ENCODE measurements at places on chromosomes 13 and 19.

DNA sequence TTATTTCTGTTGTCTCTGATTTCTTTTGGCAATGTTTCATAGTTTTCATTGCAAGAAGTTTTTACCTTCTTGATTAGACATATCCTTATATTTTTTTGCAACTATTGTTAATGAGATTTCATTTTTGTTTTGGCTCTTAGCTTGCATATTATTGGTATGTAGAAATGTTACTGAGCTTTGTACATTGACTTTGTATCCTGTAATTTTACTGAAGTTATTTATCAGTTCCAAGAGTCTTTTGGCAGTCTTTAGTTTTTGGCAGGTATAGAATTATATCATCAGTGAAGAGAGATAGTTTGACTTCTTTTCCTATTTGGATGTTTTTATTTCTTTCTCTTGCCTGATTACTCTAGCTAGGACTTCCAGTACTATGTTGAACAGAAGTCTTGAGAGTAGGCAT is 375.7 kb downstream of the TDRD3 start:
- DNase-seq, result no peak

DNA sequence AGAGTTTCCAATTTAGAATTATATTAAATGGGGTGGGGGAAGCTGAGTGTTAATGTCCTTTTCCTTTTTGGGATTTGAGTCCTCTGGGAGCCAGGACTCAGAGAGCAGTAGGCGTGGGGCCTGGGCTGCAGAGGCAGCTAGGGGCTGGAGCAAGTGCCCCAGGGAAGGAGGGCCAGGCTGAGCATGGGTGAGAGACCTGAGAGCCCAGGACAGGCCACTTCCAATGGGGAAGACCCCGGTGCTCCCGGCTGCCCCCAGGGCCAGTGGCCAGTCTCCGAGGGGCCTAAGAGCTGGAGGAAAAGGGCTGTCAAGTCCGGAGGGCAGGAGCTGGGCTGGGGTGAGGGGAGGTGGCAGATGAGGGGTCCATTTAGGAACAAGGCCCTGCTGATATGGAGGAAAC is 371.5 kb downstream of the ZNF536 start:
- no peak for DNase-seq

DNA sequence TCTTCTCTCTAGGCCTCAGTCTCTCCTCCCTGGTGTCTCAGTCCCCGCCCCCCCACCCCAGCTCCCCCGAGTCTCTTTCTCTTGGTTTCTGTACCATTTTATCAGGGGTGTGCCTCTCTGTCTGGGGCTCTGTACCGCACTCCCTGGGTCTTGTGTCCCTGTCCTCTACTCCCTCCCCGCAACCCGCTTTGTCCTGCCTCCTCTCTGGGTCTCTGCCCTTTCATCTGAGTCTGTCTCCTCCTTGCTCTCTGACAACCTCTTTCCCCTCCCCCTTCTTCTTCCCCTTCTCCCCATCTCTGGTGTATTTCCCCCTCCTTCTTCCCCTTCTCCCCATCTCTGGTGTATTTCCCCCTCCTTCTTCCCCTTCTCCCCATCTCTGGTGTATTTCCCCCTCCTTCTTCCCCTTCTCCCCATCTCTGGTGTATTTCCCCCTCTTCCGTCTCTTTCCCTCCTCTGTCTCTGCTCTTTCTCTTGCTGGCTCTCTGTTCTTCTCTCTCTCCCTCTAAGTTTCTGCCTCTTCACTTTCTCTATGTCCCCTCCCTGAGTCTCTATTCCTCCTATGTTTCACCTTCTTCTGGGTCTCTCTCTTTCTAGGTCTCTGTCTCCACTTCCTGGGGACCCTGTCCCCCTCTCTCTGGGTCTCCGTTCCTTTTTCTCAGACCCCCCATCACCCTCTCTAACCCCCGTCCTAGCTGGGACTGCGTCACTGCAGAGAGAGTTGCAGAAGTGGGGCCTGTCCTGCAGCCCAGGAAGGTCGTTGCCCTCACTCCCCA is 2.2 kb upstream of the KCNC3 start:
- no peak for DNase-seq

- peak; percentile 58 for DNase-seq
Measured at GRCh38 chr13:57624565-57625435, 6.7 kb upstream of the PCDH17 start.

DNA sequence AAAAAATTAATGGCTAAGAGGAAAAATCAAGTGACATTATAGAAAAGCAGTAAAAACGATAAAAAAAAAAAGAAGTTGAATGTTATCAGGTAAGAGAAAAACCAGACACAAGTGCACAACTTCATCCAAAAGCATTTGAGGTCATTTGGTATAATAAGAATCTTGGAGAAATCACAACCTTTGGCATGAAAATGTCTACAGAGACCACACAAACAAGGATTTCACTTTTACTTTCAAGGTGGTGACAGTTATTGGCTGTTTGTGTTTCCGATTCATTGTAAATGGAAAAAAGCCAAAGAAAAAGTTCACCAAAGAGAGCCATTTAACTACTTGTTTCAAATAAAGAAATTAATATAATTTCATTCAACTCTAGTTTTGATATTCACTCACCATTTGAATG is 1193.5 kb downstream of the PCDH9 start:
- DNase-seq, result no peak

- no peak for DNase-seq
Measured at GRCh38 chr13:43799191-43799590, 12.4 kb upstream of the ENOX1 start.

DNA sequence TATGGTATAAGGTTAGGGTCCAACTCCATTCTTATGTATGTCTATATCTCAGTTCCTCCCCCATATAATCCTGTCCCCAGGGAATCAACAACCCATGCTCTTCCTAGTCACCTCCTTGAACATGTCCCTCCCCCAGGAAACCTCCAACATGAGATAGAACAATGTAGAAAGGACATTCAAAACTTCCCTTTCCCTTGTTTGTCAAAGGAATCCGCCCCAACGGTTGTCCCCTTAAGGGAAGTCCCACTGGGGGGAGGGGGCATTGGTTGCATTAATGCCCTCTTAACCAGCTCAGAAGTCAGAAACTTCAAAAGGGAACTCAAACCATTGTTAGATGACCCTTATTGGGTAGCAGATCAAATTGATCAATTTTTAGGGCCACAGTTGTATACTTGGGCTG is 6.8 kb upstream of the ZNF561 start:
- DNase-seq, result no peak

- DNase-seq, result no peak
Measured at GRCh38 chr13:37175996-37176395, 70.5 kb upstream of the CSNK1A1L start.

GRCh38 chr13:46405457-46405856 is 18.4 kb upstream of the RUBCNL start:
- no peak for DNase-seq

GRCh38 chr19:364496-365287 is 20.1 kb upstream of the MIER2 start:
- DNase-seq, result no peak

DNA sequence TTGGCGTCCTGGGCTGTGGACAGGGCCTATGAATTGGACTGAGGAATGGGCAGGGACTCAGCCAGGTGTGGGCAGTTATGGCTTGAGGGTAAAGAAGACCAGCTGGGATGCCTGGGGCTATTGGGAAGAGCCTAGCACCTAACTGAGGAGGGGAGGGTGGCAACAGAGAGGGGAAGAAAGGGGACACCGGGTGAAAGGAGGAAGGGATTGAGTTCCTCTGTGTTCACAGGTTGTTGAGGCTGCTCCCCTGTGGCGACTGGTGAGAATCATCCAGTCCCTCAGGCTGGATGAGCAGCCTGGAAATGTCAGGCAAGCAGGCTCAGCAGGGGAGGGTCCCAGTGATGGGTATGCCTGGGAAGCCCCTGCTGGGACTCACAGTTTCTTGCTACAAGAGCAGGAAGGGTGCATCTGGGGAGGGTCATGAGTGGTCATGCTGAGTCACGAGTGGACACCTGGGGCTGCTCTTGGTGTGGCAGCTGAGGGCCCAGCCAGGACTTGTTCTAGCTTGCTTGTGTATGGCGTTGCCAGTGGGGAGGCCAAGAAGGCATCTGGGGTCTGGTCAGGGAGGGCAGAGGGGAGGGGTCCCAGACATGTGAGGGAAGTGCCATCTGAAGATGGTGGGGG is 1.4 kb downstream of the ZNF324 start:
- DNase-seq, result no peak

- no peak for DNase-seq
Measured at GRCh38 chr13:56412856-56413255, 727.9 kb upstream of the PRR20A start.

DNA sequence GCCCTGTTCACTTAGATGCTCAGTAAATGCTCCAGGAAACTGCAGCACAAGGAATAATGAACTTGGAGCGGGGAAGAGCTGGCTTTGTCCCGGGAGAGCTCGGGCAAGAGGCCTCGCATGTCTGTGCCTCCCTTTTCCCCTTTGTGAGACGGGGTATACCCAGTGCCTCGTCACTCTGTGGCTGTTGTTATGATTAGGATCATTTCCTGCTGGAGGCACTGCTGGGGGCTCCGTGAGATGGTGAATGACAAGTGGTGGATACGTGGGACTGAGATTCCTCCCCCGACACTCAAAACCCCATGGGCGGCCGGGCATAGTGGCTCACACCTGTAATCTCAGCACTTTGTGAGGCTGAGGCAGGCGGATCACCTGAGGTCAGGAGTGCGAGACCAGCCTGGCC is 1.1 kb upstream of the PLVAP start:
- DNase-seq, result peak; percentile 65

- DNase-seq, result no peak
Measured at GRCh38 chr13:111597191-111597611, 276.8 kb downstream of the TEX29 start.

GRCh38 chr19:3606690-3607289 is at the start of gene TBXA2R:
Gene TBXA2R, minus strand, starts transcription at chr19:3606875. Its CDS starts 6,241 bp downstream, at chr19:3600634.
- no peak for DNase-seq

DNA sequence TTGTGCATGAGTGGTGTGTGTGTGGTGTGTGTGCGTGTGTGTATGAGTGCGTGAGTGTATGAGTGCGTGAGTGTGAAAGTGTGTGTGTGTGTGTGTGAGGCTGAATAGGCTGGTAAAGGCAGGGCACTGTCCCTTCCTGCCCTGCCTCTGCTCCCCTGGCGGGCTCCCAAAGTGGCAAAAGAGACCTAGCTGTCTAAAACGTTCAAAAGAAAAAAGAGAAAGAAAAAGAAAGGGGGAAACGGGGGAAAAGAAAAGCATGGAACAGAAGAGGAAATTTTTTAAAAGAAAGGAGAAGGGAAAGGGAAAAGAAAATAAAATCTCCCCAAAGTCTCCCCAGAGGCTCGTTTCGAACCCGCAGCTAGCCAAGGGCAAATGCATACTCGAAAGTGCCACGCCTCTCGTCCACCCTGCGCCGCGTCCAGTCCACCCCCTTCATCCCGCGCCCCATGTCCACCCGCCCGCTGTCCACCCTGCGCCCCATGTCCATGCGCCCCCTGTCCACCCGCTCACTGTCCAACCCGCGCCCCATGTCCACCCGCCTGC is 37.0 kb upstream of the FLT1 start:
- no peak for DNase-seq

DNA sequence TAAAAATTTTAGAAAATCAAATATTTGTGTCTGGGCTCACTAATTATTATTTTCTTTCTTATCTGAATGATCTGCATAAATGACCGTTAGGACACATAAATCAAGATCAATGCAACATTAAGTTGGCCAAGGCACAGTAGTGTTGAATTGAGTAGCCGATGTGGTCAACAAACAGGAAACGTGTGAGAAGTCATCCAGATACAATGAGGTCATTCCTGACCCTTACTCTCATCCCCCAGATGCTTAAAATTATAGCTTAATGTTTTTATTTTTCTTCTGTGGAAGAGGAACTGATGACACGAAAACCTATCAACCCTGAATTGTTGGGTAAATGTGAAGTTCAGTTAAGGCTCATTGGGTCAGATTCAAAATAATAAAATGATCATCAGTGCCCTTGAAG is 222.9 kb downstream of the RFC3 start:
- DNase-seq, result no peak

DNA sequence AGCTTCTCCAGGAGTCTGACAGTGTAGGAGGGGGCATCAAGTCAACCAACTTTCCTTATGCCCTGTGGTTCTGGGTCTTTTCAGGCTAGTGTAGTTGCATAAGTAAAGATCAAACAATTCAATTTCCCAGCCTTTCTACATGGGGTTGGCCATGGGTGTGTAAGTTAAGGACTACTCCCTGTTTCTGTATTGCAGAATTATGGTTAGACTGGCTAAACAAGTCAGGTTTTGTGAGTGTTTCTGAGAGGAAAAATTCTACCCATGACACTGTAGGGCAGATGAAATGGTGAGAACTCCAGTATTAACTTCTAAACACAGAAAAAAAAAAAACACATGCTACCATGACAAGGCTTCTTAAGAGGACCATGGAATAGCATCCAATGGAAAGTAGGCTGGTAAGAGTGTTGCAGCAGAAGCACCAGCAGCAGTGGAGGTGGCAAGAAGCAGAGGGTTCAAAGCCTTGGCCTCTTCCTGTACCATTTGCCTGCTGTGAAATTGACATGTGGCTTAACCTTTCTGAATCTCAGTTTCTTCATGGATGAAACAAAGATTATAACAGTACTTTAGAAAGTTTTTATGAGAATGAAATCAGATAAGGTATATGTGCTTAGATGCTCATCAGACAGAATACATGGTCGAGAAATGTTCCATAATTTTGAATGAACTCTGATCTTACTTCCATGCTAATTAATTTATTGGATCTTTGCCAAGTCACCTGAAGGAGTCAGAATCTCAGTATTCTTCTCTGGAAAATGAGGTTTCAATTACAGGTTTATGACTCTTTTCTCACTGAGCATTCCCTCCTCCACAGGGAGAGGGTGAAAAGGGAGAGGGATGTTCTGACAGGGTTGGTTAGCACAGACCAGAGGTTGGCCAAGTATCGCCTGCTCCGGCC is 11.4 kb upstream of the SCEL start:
- DNase-seq, result no peak

GRCh38 chr13:36518707-36519106 is 86.4 kb downstream of the CCNA1 start:
- DNase-seq, result no peak

DNA sequence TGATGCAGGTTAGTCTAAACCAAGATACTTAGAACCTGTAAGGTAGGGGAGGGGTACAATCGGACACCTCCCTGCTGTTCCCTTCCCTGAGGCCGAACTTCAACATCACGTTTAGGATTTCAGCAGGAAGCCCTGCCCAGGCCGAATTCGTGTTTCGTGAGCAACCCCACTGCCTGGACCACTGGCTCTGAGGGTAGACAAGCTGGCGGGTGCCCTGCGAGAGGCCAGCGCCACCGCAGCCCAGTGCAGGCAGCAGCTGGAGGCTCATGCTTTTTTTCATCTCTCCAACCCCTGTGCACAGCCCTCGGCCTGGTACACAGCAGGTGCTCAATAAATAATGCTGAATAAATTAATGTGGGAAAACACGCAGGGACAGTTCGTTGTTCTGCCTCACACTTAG is 7.7 kb downstream of the HOMER3 start:
- no peak for DNase-seq

Data from common myeloid progenitor, CD34-positive (primary cell).